ENCODE measurements at places on chromosomes 1 and 21.
A peak's percentile ranks its signal among the peaks of the same experiment; 100 is the strongest.

DNA sequence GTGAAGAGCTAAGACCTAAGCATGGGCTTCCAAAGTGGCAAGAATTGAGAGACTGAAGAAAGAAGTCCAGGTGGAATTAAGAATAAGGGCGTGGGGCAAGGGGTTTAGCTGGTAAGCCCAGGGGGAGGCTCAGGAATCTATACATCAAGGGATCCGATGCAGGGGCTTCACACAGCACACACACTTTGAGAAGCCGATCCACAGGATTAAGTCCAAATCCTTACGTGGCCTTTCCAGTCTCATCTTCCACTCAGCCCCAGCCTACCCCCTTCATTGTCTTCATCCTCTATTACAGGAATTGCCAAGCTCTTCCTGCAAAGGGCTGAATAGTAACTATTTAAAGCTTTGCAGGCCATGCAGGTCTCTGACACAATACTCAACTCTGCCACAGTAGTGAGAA lies 101.3 kb downstream of the TGFBR3 start:
- peaks cover 4% of the 10 kb centered on the region for H3K4me1 ChIP-seq
- peaks cover 3% of the 10 kb centered on the region for H3K36me3 ChIP-seq
- H3K27me3 ChIP-seq, result no peaks in the 10 kb centered on the region
- H3K4me3 ChIP-seq, result no peak overlapping the region
- DNase-seq, result no peak
- no peak overlapping the region for H3K27ac ChIP-seq

- peaks cover 2% of the 10 kb centered on the region for H3K27me3 ChIP-seq
- H3K4me1 ChIP-seq, result no peaks in the 10 kb centered on the region
- H3K36me3 ChIP-seq, result no peaks in the 10 kb centered on the region
These were observed 215.3 kb downstream of the BRINP2 start for GRCh38 chr1:177385760-177386698.

DNA sequence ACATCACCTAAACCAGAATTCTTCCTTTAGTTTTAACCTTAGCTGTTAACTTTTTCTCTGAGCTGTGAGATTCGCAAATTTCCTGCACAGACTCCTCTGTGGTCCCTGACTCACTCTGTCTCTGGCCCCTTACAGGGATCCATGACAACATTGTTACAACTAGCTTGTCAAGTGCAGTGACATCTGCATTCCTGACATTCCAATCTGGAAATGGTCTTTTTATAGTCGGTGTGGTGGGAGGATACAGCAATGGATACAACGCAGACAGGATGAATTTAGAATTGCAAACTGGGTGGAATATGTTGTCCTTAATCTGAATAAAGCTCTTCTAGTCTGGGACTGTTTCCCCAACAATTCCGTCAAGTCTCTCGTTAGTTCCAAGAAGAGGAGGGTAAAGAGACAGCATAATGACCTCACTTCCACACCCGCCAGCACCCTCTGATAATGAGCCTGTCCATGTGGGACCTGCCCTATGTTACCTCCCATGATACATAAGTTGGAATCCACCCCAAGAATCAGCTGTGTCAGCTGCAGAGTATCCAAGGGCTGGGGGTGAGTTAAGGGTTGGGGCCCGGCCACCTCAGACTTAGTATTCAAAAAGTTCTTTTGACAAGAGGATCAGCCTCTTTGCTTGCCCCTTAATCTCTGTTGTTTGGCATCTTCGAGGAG lies 49.4 kb downstream of the ILDR2 start:
- peaks cover 15% of the 10 kb centered on the region for H3K27me3 ChIP-seq
- no peaks in the 10 kb centered on the region for H3K4me1 ChIP-seq
- no peaks in the 10 kb centered on the region for H3K36me3 ChIP-seq
- no peak for DNase-seq

DNA sequence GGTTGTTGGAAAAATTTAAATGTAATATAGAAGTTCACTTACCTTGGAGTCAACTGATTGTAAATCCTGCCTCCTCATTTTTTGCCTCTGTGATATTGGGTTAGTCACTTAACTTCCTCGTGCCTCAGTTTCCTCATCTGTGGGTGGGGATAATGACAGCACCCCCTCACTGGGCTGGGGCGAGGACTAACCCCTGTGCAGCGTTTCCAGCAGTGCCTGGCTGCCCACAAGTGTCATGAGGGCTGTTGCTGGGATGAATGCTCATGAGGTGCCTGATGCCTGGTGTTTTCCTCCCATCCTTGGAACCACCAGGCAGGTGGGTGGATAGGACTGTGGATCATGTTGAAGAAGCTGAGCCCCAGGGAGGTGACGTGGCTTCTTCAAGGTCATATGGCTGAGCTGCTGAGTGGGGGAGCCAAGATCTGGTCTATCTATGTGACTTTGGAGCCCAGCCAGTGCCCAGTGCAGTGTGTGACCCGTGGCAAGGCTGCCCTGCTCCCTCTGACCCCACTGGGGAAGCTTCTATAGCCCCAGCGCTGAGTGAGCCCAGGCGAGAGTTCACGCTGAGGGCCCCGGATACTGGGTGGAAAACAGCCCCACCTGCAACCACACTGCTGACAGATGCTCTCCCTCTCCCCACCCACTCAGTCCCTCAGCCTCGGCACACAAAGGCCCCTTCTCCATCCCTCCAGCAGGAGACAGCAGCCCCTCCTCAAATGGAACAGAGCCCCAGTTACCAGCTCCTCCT lies 446.0 kb downstream of the PTPRU start:
- no peak overlapping the region for H3K27ac ChIP-seq
- peaks cover under 1% of the 10 kb centered on the region for H3K27me3 ChIP-seq
- H3K36me3 ChIP-seq, result no peaks in the 10 kb centered on the region
- DNase-seq, result no peak
- no peak overlapping the region for H3K4me3 ChIP-seq

GRCh38 chr1:11980676-11980972 lies 380 bp downstream of the MFN2 start:
- H3K4me1 ChIP-seq, result peaks cover 49% of the 10 kb centered on the region
- peaks cover 8% of the 10 kb centered on the region for H3K36me3 ChIP-seq
- no peak for DNase-seq
- peak overlapping the region; percentile 92 for H3K27ac ChIP-seq
- H3K4me3 ChIP-seq, result peak overlapping the region; percentile 97
